ENCODE measurements at places on chromosomes 11 and 22.

GRCh38 chr11:109851780-109852390 lies 241.3 kb upstream of the ZC3H12C start:
- no peak for DNase-seq

- DNase-seq: no peak
These were observed 3.7 kb downstream of the SLC39A13 start for GRCh38 chr11:47411884-47412746.

GRCh38 chr22:46695346-46696228 lies 42.5 kb downstream of the CERK start:
- DNase-seq: no peak

- DNase-seq: no peak
These were observed 330.5 kb downstream of the TBC1D22A start for GRCh38 chr22:47092896-47093311.

GRCh38 chr22:31734512-31734911 lies 15.4 kb downstream of the PRR14L start:
- DNase-seq: no peak

GRCh38 chr22:35543702-35544101 lies 3.1 kb downstream of the RASD2 start:
- DNase-seq: no peak

- DNase-seq: no peak
These were observed 102.4 kb upstream of the THY1 start for GRCh38 chr11:119525180-119525866.

DNA sequence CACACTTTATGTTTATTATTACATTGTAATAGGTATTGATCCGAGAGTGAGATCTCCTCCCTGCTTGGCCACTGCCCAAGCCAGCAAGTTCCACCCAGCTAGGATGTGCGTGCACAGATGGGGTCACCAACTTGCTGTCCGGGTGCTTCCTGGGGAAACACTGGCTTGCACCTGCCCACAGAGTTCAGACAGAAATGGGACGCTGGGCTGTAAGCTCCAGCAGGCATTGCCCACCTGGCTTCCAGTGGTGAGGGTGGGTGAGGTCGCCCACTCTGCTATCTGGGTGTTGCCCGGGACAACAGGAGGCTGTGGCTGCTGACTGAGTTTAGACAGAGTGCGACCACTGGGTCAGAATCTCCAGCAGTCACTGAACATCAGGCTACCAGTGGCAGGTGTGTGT lies 289.8 kb upstream of the ANO3 start:
- DNase-seq: no peak

- DNase-seq: no peak
These were observed 438.9 kb downstream of the TBC1D22A start for GRCh38 chr22:47201186-47201995.

- no peak for DNase-seq
These were observed 124.3 kb upstream of the NTM start for GRCh38 chr11:131246156-131246555.

DNA sequence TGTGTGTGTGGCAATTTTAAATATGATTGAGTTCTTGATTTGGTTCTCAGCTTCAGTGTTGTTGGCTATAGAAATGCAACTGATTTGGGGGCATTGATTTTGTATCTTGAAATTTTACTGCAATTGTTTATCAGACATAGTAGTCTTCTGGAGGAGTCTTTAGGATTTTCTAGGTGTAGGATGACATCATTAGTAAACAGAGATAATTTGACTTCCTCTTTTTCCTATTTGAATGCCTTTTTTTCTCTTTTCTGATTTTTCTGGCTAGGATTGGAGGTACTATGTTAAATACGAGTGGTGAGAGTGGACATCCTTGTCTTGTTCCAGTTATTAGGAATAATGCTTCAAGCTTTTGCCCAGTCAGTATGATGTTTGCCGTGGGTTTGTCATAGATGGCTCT lies 124.9 kb downstream of the MSANTD4 start:
- no peak for DNase-seq

DNA sequence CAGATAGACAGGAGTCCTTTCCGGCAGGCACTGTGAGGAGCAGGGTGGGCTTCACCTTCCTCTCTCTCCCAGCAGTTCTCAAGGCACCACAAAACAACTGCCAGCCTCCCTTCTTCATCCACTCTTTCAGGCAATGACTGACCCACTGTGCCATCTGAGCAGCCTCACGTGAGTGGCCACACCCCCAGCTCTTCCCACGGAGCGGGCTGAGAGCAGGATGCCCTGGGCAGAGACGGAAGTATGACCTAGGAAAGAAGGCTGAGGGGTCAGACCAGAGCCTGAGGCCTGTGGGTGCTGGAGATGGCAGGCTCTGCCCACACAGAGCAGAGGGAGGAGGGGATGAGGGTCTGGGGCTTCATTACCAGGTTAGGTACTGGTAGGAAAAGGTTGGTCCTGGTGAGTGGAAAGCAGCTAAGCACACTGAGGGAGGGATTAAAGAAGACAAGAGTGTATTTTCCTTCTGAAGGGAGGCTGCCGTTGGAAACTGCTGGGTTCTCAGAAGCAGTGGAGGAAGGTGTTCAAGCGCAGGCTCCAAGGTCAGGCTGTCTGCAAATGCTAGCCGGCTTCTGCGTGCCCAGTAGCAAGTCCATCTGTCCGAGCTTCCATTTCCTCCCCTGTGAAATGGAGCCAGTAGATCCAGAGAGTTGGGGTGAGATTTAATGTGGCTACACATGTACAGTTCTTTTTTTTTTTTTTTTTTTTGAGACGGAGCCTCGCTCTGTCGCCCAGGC lies 4.6 kb downstream of the NLRP6 start:
- no peak for DNase-seq

DNA sequence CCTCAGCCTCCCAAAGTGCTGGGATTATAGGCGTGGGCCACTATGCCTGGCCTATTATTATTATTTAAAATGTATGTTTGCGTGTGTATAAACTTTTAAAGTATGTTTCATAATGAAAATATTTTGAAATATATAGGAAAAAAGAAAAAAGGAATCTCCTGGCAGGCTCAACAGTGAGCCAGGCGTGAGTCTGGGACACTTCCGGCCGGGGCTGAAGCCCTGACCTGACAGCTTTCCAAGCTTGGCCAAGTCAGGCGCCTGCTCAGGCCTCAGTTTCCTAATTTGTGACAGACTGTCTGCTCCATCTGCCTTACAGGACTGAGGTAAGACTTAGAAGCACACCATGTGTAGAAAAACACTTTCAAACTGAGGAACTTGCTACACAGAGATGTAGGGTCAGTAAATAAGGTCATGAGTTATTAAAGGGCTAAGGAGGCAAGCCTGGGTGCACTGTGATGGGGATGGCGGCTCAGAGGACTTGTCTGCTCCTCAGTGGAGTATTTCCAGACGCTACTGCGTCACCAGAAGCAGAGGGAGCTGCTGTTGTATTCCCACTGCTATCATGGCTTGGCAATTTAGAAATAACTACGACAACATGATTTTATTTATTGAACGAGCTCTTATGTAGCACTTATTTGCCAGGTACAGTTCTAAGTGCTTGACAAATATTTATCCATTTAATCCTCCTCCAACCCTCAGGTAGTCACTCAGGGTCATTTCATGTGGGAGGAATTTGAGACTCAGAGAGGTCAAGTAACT lies 100.1 kb downstream of the PRR5L start:
- no peak for DNase-seq

GRCh38 chr22:43152357-43153071 lies 1.2 kb downstream of the TSPO start:
- DNase-seq: peak; percentile 24

DNA sequence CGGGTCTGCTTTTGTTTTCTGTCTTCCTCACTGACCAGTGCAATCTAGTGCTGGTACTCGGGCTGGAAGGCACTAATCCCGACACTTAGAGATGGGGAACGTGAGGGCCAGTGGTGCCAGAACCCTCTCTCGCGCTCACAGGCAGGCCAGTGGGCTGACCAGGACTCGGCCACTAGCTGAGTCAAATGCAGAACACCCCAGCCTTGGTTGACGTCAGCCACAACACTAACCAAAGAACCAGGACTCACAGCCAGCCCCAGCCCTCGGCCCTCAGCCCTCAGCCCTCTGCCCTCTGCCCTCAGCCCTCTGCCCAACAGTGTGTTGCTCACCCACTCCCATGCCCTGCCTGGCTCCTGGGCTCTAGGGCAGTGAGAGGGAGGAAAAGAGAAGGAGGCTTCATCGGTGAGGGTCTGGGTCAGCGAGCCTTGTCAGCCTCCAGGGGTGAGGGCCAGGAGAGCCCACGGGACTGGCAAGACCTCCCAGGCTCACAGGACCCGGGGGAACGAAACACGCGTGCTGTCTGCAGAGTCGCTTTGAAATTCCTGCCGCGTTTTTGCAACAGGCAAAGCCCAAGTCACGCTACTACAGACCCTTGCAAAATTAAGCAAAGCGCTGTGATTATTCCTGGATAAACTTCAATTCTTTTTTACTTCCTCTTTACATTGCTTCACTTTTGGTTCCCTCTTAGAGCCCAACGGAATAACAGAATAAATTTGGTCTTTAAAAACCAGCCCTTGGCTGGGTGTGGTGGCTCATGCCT lies 27.5 kb downstream of the KIAA0930 start:
- DNase-seq: no peak

DNA sequence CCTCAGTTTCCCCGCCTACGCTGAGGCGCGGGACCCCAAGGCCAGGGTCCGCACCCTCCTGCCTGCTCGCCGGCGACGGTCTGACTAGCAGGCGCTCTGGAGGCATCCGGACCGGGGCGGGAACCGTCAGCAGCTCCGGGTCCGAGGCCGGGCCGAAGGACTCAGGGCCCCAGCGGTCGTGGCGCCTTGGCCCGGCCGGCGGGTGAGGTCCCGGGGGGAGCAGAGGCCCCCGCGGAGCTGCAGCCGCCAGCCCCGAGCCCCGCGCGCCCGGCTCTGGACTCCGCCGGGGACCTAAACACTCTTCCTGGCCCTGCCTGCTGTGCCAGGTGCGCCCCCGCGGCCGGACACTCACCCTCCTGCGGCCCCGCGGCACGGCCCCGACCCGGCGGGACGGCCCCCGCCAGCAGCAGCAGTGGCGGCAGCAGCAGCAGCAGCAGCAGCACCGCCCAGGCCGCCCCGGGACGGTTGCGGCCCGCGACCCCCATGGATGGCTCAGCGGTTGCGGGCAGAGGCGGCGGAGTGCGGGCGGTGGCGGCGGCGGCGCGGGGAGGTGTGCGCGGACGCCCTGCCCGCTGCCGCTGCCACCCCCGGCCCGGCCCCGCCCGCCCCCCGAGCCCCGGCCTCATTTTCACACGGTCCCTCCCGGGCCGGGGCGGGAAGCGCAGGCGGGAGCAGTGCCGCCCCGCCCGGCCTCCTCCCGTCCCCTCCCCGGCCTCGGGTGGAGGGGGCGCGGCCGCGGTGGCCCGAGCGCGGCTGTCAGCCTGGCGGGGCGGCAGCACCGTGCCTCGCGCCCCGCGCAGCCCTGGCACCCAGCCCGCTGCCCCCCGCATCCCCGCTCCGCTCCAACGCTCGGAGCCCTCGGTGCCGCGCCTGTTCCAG lies at the start of gene SCUBE2:
Gene SCUBE2 (minus strand): TSS at position 556 of the 879 bp plus-strand sequence. CDS start 71 bp downstream, at position 485.
- DNase-seq: no peak

DNA sequence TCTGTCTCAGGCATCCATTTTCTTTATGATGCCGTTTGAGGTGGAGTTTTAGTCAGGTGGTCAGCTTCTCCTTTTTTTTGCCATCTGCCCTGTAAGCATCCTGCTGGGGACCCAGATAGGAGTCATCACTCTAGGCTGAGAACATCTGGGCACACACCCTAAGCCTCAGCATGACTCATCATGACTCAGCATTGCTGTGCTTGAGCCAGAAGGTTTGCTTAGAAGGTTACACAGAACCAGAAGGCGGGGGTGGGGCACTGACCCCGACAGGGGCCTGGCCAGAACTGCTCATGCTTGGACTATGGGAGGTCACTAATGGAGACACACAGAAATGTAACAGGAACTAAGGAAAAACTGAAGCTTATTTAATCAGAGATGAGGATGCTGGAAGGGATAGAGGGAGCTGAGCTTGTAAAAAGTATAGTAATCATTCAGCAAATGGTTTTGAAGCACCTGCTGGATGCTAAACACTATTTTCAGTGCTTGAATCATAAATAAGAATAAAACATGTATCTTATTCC lies 10.9 kb upstream of the HBE1 start:
- no peak for DNase-seq

DNA sequence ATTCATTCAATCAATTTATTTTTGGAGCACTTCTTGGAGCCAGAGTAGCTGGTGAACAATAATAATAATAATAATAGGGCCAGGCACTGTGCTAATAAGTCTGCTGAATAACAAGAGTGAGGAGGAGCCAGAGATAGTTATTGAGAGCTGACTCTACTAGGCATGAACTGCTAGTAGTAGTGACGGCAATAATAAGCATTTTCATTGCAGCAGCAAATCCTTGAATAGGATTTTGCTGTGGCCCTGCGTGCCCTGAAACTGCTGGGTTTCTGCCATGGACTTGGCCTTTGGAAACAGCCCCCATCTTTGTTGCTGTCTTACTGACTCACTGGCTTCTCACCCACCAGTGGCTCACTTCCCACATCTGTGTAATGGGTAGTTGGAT lies 545.9 kb downstream of the MIAT start:
- DNase-seq: no peak

DNA sequence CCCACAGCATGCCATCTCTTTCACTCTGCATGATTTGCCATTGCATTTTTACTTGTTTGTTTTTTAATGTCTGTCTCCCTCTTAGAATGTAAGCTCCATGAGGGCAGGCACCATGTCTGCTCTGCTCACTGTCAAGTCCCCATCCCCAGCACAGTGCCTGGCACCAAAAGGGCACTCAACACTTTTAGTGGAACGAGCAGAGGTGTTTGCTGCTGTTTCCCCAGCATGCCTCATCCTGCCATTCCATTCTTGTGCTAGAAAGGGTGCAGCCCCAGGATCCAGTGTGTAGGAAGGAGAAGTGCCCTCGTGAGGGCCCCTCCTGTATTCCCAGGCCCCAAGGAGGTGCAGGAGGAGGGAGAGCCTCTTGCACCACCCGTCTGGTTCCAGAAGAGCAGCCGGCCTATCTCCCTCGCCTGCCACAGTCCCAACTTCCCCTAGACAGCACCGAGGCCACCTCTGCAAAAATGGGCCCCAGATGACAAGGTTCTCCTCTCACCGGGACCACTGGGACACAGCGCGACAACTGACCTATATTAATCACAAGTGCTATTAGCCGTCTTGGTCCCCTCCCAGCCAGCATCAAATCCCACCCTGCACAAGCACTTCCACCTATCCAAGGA lies 33.3 kb upstream of the CACNG2 start:
- no peak for DNase-seq

DNA sequence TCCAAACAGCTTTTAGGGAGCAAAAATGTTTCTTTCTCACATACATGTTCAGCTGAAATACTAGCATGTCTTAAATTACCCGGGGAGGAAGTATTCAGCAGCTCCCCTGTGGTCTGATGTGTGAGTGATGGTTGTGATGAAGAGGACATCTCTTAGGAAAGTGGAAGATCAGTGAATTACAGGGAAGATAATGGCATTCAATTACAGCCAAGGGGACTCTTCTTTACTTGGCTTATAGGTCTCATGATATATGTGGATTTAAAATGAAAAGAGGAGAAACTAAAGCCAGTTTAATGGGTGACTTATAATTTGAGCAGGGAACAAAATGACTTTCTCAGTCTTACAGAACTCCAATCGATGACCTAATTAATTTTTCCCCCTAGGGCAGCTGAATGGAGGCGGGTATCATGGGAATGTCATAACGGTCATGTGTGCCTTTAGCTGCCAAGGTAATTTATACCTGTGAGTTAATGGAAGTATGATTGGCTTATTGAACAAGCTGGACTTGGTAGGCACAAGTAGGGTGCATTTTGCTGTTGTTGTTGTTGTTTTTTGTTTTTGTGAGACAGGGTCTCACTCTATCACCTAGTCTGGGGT lies 198.8 kb downstream of the HIPK3 start:
- DNase-seq: no peak

- no peak for DNase-seq
These were observed 560.8 kb downstream of the ETS1 start for GRCh38 chr11:128026596-128026995.
